ENCODE measurements at places on chromosomes 12 and 14.

DNA sequence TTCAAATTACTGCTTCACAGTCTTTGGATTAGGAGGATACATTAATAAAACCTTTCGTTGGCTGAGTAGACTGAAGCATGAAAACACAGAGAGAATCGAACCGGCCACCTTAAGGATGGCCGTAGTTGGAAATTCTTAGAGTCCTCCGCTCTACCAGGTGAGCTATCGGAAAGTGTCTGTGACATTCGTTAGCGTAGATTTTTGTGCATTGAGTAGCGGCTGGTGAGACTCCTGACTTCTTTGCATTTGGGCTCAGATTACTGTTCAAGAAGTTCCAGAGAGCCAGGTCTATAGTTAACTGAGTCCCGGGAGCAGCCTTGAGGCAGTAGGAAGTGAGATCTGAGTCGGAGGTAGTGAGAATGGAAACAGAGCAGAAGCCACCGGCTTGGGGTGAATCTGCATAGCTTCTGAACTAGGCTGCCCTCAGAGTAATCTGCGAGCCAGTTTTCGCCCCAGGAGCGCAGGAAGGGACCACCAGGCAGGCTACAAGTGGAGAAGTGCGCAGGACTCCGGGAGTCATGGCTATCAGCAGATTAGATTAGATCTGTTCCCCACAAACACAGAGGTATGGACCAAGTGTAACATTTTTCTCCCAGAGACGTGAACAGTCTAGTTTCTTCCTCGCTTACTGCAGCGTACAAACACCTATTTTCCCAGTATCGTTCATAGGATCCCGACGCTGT is 11.0 kb downstream of the OR6S1 start:
- DNase-seq: no peak

DNA sequence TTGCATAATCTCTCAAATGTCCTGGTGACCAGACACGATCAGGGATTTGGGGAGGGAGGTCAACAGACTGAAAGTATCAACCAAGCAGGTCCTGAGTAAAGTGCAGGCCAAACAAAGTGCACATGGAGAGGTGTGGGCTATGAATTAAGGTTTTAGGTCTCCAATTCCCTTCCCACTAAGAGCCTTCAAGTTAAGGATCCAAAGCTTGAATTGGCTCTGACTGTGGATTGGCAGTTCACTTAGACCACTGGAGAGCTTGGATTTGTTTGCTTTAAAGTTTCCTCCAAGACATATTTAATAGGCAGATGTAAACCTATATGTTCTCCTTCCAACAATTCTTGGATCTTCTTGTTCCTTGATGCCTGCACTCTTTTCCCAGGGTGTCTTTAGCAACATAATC is 129.6 kb upstream of the IGF1 start:
- DNase-seq: no peak

GRCh38 chr12:127811988-127812387 is 455.0 kb upstream of the TMEM132C start:
- no peak for DNase-seq

GRCh38 chr12:94379479-94380113 is 80.1 kb downstream of the CEP83 start:
- no peak for DNase-seq

- DNase-seq: no peak
Measured at GRCh38 chr14:38211255-38211735, 3.6 kb downstream of the SSTR1 start.

DNA sequence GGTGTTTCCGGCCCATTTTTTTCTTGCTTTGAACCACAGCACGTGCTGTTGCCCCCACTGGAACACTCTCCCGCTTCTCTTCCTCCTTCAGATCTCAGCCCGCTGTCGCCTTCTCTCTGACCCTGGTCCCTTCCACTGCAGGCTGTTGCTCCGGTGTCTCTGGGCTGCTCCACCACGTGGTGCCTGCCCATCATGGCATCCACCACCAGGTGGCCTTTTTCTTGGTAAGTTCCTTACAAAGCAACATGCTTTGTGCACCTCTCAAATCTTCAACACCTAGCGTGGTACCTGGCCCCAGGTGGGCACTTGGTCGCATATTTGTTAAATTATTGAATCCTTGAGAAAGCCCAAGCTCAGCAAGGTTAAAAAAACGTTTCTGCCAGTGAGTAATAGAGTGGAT is 19.1 kb downstream of the TUNAR start:
- no peak for DNase-seq

DNA sequence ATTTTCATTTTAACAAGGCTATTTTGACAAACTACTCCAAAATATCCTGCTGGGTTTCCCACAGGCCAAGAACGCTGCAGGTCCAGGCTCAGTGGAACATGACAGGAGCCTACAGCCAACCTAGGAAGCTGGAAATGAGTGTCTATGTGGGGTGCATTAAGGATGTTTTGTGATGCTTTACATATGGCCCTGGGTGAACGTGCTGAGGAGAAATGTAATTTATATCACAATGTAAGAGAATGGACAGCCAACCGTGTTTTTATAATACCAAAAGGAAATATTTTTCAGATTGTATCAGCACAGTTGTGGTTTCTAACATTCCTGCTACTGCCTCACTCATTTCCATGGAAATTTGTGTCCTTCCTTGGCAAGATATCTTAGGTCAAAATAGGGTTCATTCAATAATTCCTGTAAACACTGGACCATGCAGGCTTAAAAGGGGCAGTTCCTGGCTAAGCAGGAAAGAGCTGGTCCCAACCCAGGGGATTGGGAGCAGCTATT is 51.5 kb downstream of the ST8SIA1 start:
- DNase-seq: no peak

- no peak for DNase-seq
Measured at GRCh38 chr14:35113308-35113950, 8.4 kb downstream of the PPP2R3C start.

DNA sequence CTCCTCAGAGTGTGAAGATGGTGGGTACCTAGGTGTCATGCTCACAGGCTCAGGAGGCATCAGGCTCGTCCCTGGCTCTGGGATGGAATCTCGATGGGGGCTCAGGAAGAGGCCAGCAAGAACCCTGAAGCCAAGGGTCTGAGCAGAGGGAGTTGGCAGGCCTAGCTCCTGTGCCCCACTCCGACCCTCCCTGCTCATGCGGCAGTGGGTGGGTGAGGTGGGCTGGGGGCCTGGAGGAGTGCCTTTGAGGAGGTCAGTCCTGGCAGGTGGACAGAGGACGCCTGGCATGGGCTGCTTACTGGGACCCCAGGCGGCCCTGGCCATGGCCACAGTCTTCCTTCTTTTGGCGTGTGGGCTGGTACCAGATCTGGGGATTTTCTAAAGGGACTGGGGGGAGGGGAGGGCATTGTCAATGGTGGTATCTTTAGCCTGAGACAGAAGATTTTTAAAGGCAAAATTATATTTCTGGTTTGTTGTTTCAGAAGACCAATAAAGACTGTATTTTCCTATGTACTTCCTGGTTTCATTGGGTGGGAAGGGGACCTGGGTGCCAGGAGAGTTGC is 16.0 kb downstream of the LRTM2 start:
- no peak for DNase-seq

GRCh38 chr14:79833781-79834180 is 377.5 kb downstream of the DIO2 start:
- DNase-seq: no peak

- DNase-seq: no peak
Measured at GRCh38 chr12:15697201-15697600, 92.0 kb downstream of the EPS8 start.
